Fibroblast of mammary gland (primary cell): ENCODE measurements at places on chromosomes 12 and 14.

GRCh38 chr14:76051717-76052465 is 66.3 kb downstream of the IFT43 start:
- DNase-seq, result no peak

- peak; percentile 36 for DNase-seq
These were observed 60.8 kb downstream of the FLRT2 start for GRCh38 chr14:85590784-85591183.

GRCh38 chr12:42180990-42181596 is 36.4 kb upstream of the GXYLT1 start:
- DNase-seq, result peak; percentile 43

DNA sequence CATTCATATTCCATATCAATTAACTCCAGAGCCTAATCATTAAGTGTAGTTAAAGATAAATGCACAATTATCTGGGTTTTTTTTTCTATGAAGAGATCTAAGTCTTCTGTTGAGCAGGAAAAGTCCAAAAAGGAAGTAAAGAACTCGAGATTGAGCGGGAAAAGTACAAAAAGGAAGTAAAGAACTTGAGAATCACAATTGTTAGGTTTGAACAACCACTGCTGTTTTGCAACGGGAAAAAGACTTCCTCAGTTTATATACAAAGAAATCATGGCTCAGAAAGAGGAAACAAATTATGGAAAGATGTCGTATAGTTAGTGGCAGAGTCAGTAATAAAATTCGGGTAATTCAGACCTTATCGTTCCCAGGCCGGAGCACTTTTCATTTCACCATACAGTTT is 63.3 kb downstream of the PPP1R12A start:
- DNase-seq, result no peak

DNA sequence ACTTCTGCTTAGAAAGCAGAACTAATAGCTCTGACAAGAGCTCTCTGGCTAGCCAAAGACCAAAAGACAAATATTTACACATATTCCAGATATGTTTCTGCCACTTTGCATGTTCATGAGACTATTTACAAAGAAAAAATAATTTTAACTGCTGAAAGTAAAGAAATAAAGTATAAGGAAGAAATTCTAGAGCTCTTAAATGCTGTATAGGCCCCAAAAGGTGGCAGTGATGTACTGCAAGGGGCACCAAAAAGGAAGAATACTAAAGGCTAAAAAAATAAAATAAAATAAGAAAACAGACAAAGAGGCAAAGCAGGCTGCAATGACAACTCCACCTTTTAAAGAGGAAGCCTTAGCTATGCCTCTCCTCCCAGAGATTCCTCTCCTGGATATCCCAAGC is 23.0 kb downstream of the KLRK1 start:
- DNase-seq, result peak; percentile 59

GRCh38 chr14:103713304-103714062 is 1.8 kb downstream of the XRCC3 start:
- DNase-seq, result no peak

DNA sequence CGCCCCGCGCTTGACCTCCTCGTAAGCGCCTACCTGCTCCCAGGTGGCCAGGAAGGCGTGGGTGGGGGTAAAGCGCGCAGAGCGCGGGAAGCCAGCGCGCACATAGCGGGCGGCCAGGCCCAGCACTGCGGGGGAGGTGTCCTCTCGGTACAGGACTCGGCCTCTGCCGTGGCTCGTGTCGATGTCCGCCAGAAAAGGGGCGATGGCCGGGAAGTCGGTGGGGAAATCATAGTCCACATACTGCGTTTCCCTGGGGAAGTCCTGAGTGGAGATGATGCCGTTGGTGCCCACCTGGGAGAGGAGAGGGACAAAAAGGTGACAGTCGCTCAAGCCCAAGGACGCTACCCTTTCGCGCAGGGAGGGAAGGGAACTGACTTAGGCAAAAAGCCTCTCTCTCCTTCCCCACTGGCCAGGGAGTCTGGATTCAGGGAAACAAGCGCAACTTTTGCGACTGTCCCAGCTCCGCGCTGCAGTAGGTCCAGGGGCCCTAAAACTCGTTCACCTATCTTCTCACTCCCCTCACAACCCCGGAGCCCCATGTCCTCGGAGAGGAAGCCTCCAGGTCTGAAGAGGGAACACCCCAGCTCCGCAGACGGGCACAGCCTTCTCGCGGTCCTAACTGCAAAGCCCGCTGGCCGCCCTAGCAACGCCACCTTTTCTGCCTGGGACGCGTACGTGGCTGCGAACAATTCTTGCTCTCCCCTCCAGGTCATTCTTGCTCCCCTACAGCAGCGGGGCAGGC is 815 bp downstream of the NID2 start:
- DNase-seq, result peak; percentile 39

DNA sequence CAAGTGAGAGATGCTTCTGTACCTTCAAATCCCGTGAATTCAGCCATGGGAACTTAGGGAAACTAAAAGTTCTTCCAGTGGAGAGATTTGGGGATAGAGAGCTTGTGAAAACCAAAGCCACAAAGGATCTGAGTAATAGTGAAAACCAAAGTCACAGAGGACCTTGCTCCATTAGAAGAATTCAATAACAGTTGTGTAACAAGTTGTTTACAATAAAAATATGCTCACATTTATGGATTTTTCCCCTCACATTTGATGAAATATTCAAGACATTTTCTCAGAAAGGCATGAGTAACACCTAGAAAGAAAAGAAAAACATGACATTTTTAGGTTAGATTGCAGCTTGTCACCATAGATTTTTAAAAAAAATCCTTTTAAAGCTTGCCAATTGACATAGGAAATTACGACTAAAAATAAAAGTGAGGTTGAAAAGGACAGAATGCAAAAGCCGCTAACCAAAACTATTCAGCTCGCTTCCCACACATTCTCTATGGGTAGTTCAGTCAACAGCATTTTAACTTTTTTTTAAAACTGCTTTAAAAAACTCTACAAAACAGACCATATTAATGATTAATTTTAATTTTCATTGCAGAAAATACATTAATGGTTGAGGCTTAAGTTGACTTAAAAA is 113.2 kb downstream of the CAND1 start:
- peak; percentile 69 for DNase-seq

DNA sequence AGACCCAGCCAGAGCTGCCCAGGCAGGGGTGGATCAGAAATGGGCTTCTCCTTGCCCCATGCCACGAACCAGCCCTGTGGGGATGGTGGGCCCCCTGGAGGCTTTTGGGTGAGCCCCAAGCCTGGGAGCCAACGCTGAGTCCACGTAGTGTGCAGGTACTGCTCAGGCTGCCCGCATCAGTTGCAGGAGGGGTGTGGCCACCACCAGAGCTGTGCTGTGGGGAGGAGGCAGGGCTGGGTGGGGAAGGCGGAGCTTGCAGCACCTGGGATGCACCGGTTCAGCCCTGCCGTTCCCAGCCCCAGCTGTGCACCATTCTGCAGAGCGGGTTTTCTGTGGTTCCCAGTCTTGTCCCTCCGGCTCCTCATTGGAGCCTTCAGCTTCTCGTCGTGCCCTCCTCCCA is 36.3 kb downstream of the IL31 start:
- DNase-seq, result no peak

DNA sequence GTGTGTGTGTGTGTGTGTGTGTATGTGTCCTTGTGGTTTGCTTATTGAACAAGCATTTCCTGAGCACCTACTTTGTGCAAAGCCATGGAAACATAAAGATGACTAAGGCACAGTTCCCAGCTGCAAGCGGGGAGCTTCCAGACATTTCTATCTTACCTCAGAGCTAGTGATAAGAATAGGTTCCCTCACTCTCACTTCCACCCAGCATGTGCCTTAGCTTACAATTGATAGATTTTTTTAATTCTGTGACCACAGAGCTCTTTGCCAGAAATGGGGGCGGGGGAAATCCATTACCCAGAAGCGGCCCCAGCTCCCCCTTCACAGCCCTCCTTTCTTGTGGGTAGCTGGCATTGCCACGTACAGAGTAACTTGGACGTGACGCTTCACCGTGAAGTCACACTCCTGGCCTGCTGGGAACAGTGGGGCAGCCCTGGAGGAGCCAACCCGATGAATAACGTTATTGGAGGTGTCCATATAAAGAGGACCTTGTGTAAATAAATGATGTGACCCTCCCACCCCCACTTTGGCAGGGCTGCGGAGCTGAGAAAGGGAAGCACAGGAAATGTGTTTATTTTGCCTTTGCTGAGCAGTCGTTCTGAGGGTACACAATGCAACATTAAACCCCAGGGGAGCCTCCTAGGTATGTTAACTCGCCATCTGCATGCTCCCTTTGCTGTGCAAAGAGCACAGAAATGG is 238.9 kb downstream of the CHST11 start:
- DNase-seq, result peak; percentile 93

DNA sequence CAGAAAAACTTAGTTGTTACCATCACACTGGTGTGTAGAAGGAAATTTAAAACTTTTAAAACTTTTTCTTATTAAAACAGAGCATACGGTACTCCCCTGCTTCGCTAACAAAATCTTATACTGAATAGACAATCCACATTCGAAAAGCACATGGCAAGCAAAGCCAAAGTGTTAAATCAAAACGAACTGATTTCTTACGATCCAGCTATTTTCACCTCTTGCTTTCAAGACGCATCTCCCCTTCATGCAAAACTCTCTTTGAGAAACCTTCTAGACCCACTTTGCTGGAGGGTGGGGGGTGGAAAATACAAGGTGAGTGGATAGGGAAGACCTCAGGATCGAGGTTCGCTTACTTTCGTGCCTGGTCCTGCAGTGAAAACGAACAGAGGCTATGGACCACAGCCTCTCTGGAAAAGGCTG is 328 bp downstream of the INTS13 start:
- no peak for DNase-seq

DNA sequence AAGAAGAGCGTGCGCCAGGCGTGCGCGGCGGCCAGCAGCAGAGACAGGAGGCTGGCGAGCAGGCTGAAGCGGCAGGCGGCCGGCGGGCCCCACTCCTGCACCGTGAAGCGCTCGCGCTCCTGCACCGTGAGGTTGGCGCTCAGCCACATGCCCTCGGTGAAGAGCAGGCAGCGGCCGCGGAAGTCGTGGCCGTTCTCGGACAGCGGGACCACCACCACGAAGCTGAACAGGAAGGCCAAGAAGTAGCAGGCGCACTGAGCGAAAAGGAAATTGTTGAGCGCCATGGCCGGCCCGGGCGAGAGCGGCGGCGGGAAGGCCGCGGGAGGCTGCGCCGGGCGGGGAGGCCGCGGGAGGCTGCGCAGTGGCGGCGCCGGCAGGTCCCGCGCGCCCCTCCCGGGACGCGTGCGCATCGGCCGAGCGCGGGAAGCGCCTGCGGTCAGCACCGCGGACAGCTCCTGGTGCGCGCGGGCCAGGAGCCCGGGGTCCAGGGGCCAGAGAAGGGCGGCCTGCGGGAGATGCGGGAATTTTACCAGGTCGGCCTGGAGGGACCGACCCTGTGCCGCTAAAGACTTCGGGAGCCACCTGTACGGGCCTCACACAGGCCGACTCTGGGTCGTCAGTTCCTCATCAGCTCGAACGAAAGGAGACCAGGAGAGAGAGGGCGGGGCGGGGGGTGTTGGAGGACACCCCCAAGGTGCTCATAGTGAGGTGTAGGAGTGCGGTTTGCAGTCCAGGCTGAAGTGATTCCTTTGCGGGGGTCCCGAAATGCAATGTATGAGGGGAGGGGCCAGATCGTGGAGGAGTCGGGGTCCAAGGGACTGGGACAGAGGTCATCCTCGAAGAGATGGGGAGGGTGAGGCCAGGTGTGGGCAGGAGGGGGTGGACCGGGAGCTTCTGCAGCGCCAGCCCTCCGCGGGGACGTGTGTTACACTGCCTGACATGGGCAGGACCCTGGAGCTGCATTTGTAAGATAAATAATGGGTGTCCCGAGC is at the start of gene TMEM179:
TSS of gene TMEM179 (minus strand) at position 315 of the 992 bp plus-strand sequence. CDS start at position 284, 31 bp downstream.
- DNase-seq, result no peak

- peak; percentile 60 for DNase-seq
These were observed 394.0 kb upstream of the SYT1 start for GRCh38 chr12:78470354-78471195.

DNA sequence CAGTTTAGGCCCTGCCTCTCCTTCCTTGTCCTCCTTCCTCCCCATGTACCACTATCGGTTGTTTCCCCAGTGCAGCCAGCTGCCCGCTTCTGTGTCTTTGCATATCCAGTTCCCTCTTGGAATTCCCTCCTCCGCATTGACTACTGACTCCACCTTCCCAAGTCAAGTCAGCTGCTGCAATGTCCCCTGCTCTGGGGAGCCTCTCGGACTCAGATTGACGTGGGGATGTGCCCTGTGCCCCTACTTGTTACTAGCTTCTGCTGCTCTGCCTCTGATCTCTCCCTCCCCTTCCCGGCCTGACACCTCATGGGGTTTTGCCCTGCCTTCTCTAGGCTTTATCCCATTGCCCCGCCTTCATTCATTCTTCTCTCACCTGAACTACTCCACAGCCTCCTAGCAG is 2.1 kb upstream of the CD9 start:
- DNase-seq, result no peak

DNA sequence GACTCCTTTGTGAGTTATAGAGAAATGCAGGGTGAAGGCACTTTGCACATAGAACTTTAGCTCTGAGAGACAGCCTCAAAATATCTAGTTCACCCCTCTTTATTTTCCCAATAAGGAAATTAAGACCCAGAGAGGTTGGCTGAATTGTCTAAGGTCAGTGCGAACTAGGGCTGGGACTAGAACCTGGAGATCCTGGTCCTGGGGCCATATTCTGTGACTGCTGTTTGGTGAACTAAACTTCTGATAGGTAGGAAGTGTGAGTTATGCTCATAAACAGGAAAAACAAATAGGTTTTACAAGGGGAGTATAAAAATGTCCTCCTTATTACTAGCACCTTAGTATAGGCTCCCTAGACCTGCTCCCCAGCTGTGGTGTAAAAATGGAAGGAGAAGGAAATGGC is 53.9 kb downstream of the DAD1 start:
- no peak for DNase-seq

DNA sequence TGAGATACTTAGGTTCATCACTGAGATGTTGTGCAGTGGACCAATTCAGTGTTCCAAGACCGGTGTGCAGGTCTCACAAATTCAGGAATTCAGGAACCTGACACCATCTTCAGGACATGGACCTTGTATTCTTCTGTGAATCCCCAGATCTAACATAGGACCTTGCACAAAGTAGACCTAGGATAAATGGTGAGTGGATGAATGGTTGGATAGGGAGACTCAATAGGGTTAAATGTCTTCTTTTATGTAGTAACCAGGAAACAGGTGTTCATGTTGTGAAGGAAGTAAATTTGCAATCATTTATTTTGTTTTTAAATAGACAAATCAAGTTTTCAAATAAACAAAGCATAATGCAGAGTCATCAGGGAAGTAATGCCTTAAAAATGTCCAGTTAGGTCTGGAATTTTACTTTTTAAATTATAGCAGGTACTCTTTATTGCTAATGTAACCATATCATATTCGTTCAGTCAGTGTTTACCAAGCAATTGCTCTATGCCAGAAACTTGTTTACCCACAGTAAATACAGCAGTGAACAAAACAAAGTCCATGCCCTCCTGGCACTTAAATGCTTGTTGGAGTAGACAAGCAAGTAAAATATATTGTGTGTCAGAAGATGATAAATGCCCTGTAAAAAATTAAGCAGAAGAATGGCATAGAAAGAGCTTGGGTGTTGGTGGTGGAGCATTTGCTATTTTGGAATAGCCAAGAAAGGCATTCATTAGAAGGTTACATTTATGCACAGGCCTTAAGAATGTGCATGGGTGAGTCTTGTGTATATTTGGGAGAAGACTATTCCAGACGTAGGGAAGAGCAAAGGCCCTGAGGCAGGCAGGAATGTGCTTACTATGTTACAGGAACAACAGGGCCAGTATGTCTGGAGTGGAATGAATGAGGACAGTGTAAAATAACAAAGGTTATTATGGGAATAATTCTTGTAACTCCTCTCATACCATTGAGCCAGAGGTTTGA is 26.3 kb downstream of the RXYLT1 start:
- no peak for DNase-seq

GRCh38 chr12:124229520-124229919 is 65.4 kb upstream of the RFLNA start:
- peak; percentile 8 for DNase-seq

- no peak for DNase-seq
These were observed 294.5 kb downstream of the CACNA1C start for GRCh38 chr12:2347137-2347843.
